ENCODE measurements at places on chromosomes 11 and 22.
A peak's percentile ranks its signal among the peaks of the same experiment; 100 is the strongest.

DNA sequence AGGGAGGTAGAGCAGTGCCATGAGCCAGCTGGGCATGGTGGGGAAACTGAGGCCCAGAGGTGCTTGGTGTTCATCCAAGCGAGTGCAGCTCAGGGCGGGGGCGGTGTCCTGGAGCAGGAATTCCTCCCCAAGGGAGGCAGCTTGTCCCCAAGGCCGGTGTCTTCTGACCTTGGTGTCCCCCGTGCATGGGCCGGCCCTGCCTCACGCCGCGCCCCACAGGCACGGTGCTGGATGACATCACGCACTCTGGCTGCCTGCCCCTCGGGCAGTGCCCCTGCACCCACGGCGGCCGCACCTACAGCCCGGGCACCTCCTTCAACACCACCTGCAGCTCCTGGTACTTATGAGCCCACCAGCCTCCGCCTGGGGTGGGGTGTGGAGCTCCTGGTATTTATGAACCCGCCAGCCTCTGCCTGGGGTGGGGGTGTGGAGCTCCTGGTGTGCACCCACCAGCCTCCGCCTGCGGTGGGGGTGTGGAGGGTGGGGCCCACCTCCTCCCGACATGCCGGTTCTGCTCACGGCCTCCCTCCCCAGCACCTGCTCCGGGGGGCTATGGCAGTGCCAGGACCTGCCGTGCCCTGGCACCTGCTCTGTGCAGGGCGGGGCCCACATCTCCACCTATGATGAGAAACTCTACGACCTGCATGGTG, 6.7 kb downstream of the MUC5B start:
- no peak for DNase-seq

- DNase-seq: no peak
Measured at GRCh38 chr11:129778877-129779276, 36.8 kb upstream of the TMEM45B start.

DNA sequence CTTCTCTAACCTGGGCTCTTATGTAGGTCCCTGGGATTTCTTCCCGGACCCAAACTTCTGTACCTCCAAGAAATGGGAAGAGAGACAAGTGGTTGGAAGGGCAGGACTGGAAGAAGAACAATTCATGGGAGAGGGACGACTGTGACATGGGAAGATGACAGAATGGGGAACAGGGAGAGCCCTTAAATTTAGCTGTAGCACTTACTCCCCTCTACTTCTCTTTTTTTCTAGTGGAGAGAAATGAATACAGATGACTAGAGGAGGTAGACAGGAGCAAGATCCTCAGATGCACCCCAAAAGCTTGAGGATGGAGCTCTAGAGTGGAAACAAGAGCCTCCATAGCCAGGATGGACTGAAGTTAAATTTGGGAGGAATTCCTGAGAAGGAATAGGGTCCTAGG, 2.3 kb downstream of the RHOG start:
- DNase-seq: no peak

DNA sequence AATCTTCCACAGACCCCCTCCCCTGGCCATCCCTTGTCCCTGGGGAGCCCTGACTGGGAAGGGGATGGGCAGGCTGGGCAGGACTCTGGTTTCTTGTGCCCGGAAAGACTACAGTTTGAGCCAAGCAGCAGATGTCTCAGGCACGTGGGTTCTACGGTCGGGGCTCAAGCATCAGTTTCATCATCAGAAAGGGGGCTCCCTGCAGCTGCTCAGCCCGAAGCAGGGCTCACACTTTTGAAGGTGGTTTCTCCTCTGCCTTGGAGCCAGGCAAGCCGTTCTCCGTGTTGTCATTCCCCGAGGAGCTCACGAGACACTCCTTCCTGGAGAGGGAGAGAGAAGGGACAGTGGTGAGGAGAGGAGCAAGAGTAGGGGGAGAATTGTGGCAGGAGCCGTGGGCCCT, 15.8 kb downstream of the SCN4B start:
- no peak for DNase-seq

GRCh38 chr11:73859671-73860070, 17.0 kb downstream of the COA4 start:
- no peak for DNase-seq

DNA sequence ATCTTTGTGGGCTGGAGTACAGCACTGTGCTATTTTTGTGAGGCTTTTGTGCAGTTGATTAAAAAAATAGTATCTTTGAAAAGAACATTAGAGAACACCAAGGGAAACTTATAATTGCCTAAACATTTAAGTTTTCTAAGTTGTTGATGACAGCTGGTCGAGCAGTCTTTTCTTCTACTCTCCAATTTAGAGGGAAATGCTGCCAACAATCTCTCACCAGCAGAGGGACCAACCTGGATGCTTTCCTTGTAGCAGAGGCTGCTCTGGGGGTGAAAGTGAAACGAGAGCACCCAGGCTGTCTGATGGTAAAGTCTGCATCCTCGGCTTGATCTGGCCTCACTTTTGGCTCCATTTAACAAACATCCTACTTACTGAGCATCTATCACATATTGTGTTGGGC, 1286.5 kb upstream of the TENM4 start:
- DNase-seq: peak; percentile 66

- DNase-seq: no peak
Measured at GRCh38 chr22:36088292-36088691, 59.7 kb upstream of the RBFOX2 start.

GRCh38 chr11:17273668-17274282, 2.8 kb upstream of the NUCB2 start:
- peak; percentile 40 for DNase-seq

- DNase-seq: peak; percentile 19
Measured at GRCh38 chr11:94796863-94797262, 28.7 kb downstream of the AMOTL1 start.

DNA sequence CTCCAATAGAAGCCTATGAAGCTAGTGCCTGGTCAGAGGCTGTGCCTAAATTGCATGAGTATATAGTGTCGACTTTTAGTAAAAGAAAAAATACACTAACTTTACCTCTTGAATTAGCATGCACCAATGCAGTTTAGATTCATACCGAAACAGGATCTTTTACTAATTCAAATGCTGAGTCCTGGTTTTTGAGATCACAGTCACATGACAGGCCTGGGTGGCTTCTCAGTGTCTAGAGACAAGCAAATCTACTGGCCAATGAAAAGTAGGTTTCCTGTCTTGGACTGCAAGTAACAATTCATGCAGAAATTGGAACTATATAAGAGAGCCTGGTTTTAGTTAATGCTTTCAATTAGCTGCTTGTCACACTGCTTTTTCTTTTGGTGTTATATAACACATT, 7.2 kb downstream of the ARHGEF12 start:
- DNase-seq: no peak

All from M059J (cell line).